ENCODE measurements at places on chromosomes 2 and 18. TPM values are rescaled to one million over a fixed set of nuclear protein-coding genes. Genes with fewer than 3 reads are reported as not detected.

ALPI gene
- total RNA-seq, result not detected

DNA sequence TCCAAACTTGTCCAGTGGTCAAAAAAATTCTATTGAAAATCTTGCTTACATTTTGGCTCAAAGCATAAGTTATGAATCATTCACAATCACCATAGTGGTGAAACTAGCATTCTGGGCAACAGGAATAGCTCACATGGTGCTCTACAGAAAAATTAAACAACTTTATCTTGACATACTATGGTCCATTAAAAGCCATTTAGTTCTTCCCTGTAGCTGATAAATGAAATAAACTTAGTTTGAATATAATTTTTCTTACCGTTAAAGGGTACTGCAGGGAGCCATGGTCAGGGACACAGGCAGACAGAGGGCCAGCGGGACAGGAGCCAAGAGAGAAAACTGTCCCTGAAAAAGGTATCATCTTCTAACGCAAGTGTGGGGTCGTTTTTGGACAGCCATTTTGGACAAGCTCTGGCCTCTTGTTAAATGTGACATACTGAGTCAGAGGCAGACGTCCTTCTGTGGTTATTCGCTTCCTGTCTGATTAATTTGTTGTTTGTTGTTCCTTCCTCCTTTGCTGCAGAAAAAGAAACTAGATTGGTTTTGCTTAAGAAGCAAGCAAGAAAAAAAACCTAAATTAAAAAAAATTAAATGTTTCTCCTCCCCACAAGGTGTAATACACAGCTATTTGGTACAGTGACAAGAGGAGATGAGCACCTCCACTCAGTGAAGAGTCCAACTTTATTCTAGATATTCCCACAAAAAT, at the start of gene WIPF1:
Gene WIPF1, minus strand, starts transcription at position 460 of the 703 bp plus-strand sequence. CDS start 12,231 bp downstream, outside the sequence.
- peak; percentile 77 for DNase-seq

GPR35 gene
- total RNA-seq, result 1.9 TPM

- no peak for DNase-seq
Observed at GRCh38 chr18:35705988-35706387, 124.4 kb downstream of the GALNT1 start.

CNTNAP5 gene
- total RNA-seq, result 0.25 TPM

GRCh38 chr2:20446255-20446916, 488 bp upstream of the RHOB start:
- DNase-seq, result no peak

CYP1B1 gene
- not detected for total RNA-seq

WNT10A gene
- 2.9 TPM for total RNA-seq

MAL gene
- not detected for total RNA-seq

- DNase-seq, result peak; percentile 57
Observed at GRCh38 chr2:121136323-121136722, 148.7 kb downstream of the TFCP2L1 start.

GRCh38 chr2:12702168-12703121, 14.3 kb upstream of the TRIB2 start:
- no peak for DNase-seq

HOXD11 gene
- not detected for total RNA-seq

DNA sequence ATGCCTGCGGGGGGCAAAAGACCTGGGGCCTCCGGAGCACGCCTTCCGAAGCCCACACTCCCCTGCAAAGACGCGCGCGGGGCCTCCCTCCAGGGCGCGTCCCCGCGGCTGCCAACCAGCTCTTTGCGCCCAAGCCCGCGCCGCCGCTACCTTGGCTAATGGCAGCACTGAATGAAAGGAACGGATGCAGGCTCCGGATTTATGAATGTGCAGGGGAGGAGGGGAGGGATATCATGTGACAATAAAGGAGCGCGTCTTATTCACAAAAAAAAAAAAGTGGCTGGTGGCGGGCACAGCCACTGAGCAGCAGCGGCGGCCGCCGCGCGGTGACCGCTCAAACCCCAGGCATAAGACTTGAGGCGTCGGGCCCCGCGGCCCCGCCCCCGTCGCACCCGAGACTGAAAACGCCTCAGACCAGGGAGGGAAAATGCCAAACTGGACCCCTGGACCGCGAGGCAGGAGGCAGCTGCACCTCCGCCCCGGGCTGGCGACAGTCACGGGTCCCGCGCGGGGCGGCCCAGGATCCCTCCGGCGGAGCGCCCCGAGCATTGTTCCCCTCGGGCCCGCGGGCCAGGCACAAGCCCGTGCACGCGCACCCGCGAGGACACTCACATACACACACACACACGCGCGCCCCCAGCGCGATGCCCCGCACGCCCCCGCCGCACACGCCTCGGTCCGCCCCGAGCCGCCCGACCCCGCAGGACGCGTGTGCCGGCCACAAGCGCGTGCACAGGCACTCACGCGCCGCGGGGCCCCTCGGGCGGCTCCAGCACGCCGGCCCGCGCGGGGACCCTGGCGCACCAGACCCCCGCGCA, 1.6 kb downstream of the SPRED2 start:
- DNase-seq, result peak; percentile 78

DNA sequence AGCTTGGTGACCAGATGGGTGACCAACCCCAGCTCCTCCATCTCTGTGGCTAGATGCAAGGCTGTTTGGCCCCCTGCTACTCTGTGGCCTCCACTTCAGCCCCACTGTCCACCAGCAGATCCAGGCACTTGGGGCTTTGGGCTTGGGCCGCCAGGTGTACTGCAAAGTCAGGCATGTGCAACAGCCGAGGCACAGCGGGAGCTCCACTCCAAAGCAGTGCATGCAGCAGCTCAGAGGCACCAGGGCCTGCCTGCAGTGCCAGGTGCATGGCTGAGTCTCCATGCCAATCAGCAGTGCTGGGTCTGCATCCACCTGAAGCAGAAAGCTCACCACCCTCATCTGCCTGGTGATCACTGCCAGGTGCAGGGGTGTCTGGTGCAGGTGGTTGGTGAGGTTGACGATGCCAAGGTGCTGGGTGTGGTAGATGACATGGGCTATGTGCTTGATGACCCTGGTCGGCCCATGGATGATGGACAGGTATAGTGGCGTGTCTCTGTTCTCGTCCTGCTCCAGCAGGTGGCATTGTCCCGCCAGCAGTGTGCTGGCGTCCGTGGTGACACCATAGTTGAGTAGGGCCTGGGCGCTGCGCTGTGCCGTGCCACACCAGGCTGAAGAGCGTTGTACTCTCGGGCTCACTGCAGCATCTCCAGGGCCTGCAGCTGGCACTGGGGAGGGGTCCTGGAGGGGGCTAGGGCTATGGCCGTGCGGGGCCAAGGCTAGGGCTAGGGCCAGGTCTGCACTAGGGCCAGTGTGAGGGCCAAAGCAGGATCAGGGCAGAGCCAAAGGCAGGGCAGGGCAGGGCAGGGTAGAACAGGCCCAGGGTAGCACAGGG, 1.0 kb upstream of the ANKRD62 start:
- peak; percentile 68 for DNase-seq

RIT2 gene
- total RNA-seq, result not detected

- no peak for DNase-seq
Observed at GRCh38 chr2:75633620-75634019, 13.0 kb upstream of the MRPL19 start.

DNA sequence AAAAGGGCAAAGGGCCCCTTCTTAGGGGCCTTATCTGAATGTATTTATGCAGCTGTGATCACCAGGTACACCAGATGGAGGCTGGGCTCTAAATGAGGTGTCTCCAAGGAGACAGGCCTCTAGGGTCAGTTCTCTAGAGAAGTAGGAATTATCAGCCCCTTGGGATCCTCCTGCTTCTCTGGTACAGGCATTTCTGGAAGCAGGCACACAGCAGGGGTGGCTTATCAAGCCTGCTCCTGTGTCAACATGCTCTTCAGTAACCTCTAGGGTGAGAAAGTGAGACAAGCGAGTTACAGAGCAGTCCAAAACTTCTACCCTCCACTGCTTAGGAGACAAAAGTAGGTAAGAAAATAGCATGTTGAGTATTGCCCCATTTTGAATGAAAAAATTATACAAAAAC, 13.8 kb downstream of the TPGS2 start:
- no peak for DNase-seq

CACNB4 gene
- total RNA-seq, result 0.22 TPM

- no peak for DNase-seq
Observed at GRCh38 chr18:24539866-24540617, 79.6 kb downstream of the HRH4 start.

DNA sequence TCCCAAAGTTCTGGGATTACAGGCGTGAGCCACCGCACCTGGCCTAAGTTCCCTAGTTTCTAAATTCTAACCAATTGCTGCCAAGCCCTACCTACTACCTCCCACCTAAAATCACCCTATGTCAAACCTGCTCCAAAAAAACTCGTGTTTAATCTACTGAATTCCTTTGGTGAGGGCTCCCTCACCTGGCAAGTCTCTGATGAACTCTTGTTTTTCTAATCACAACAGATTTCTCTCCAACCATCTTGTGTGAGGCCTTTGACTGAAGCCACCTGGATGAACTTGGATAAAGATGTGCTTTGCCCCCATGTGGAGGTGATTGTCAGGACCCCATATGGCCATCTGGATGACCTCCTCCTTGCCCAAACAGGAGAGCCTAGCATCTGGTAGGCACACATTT, 17.4 kb upstream of the SLC35G4 start:
- DNase-seq, result peak; percentile 43

DNA sequence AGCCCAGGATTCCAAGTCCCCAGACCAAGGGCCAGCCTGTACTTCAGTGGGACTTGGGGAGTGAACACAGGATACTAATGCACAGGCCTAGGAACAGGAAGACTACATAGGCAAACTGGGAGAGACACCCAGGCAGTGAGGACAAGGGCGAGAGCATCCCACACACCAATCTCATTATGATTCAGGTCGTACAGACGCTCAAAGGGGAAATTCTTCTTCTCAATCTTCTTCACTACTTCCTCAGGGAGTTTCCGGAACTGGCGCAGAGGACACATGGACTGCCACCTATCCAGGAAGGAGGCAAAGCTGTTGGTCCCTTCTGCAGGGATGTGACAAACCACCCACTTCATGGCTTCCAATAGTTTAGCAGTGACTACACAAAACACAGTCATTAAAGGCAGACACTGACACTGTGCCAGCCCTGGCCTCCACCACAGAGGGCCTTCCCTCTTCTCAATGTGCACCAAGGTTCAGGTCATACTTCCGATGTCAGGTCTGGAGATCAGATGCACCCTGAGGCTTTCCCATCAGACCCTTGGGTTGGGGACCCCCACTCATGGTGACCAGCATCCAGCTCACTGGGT, 18.0 kb downstream of the SNRNP200 start:
- DNase-seq, result no peak

GRCh38 chr18:45069546-45069945, 388.9 kb downstream of the SETBP1 start:
- DNase-seq, result no peak

ASB18 gene
- total RNA-seq, result not detected

EVX2 gene
- not detected for total RNA-seq

DNA sequence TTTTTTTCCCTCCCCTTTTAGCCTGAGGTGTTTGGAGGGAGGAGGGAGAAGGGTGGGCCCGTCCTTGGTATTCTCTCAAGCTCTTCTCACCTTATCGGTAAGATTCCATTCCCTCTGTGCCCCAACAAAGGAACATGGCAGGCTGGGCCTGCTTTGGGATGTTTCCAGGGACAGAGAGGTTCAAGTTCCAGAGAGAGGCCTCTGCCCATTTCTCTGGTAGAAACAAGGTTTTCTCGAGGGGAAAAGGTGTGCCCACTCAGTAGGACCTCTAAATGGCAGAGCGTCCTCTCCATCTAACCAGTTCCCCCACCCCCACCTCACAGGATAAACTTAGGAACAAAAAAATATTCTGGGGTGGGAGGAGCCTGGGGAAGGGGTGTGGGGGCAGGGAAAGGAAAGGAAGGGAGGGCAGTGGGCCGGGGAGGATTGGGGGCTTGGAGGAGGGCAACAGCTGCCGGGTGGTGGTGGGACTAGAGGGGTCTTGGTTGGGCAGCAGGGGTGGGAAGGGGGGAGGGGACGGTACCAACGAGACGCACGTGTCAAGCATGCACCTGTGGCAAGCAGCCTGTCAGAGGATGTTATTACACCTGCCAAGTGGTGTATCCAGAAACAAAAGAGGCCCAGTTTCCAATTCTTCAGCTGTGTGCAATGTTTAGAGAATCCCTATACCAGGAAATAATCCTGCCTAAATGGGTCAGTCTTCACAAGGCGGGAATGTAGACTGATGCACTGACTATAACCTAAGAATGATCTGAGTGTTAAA, 2.1 kb downstream of the PCBP1 start:
- peak; percentile 77 for DNase-seq

LGALSL gene
- 2.9 TPM for total RNA-seq

CPLX4 gene
- total RNA-seq, result not detected

PGAP1 gene
- 22.4 TPM for total RNA-seq

- no peak for DNase-seq
Observed at GRCh38 chr18:76219023-76219422, 276.0 kb downstream of the ZNF516 start.

- DNase-seq, result no peak
Observed at GRCh38 chr18:66728951-66729350, 125.1 kb upstream of the CDH19 start.

CCDC68 gene
- not detected for total RNA-seq

GRCh38 chr2:153230977-153231376, 247.6 kb downstream of the RPRM start:
- DNase-seq, result no peak

DNA sequence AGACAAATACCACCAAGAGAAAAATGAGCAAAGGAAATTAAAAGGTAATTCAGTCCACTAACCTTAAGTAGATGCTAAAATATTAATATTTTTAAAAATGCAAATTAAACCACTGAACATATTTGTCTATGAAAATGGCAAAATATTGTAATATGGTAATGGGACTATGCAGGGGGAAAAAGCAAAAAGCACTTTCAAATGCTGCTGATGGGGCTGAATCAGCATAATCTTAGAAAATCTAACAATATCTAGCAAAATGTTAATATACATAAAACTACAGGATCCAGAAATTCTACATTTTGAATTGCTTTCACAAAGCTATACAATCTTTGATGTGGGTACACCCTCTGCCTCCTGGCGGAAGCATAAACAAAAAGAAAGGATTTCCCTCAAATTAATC, 86.9 kb upstream of the DTNB start:
- DNase-seq, result no peak

- no peak for DNase-seq
Observed at GRCh38 chr2:212428681-212429478, 109.7 kb downstream of the ERBB4 start.

EFR3B gene
- total RNA-seq, result 0.58 TPM

DNA sequence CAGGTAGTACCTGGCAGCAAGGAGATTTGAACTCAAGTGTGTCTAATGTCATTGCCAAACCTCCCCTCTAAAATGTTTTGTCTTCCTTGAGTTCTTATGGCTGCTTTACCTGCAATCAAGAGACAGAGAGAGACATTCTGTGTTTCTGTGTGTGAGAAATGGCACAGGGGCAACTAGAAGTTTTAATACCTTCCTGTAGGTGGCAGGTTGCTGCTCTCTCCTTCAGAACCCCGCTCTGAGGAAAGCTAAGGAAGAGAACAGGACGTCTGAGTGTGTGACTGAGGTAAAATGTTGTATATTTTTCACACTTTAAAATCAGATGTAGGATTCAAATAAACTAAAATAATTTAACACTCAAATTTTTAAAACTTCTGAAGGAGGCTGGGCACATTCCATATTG, 19.2 kb downstream of the DTNA start:
- DNase-seq, result peak; percentile 70

RNF149 gene
- 2.0 TPM for total RNA-seq
